GM06990 (cell line): ENCODE measurements at places on chromosomes 6 and 20.

- DNase-seq: no peak
Measured at GRCh38 chr6:83978324-83978734, 55.2 kb upstream of the MRAP2 start.

DNA sequence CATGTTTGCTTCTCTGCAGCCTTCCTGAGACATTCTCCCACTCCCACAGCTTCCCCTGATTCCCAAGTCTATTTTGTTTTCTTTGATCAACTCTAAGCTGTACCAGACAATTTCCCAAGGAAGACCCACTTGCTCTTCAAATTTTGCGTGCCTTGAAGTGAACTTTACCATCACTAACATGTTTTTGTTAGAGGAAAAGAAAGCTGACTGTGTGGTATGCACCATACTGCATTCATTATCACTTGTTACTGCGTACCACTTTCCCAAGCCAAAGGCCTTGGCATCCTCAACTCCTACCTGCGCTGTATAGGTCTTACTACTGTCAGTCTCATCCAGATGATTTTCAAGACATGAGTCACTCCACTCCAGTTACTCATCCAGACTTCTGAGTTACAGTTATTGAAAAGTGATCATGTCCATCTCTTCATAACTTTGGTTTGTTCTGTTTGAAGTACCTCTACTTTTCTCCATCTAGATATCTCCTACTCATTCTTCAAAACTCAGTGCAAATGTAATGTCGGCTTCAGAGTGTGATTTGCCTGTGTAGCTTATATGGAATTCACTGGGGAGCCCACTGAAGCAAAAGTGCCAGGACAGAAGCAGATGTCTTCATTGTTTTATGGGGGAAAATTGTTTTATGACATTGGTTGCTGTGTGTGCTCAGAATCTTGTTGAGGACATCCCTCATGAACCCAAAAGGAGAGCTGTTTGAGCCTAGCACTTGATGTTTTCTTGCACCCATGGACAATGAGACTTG lies 5.2 kb downstream of the RPS12 start:
- no peak for DNase-seq

DNA sequence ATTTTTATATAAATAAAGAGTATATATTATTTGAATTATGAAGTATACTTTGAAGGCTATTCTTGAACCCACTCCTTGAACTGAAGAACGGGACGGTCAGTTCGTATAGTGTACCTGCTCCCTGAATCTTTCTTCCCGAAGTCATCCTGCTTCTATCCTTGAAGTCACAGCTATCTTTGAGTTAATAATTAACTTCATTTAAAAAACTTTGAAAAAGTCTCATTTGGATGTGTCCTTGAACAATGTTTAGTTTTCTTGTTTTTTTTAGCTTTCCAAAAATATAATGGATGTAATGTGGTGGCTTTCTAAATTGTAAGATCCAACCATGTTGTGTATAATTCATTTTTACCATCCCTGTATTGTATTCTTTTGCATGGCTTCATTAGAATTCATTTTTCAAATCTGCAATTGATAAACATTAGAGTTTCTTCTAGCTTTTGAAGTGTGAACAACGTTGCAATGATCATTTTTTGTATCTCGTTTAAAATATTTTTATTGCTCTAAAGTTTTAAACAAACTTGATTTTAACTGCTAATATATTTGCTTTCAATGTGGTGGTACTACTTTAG lies 94.4 kb downstream of the NCOA3 start:
- DNase-seq: no peak

- no peak for DNase-seq
Measured at GRCh38 chr6:25477006-25477590, 174.9 kb upstream of the SCGN start.

- DNase-seq: peak; percentile 9
Measured at GRCh38 chr6:134422426-134423231, 104.7 kb upstream of the SGK1 start.

- DNase-seq: no peak
Measured at GRCh38 chr6:122640366-122640765, 30.2 kb downstream of the PKIB start.

- DNase-seq: peak; percentile 62
Measured at GRCh38 chr6:30810813-30811339, 66.5 kb upstream of the IER3 start.

DNA sequence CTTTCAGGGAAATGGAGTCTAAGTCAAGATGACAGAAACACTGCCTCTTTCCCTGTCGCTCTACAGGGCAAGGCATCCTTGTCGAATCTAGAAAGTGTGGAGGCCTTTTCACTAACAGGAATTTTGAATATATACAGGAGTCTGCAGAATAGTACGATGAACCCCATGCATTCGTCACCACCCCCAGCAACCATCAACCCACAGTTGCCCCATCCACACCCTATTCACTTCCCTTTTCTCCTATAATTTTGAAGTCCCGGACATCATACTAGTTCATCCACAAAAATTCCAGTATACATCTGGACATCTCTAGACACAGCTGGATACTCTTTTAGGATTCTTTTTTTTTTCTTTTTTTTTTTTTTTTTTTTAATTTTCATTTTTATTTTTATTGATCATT lies 80.7 kb upstream of the RIN2 start:
- no peak for DNase-seq

DNA sequence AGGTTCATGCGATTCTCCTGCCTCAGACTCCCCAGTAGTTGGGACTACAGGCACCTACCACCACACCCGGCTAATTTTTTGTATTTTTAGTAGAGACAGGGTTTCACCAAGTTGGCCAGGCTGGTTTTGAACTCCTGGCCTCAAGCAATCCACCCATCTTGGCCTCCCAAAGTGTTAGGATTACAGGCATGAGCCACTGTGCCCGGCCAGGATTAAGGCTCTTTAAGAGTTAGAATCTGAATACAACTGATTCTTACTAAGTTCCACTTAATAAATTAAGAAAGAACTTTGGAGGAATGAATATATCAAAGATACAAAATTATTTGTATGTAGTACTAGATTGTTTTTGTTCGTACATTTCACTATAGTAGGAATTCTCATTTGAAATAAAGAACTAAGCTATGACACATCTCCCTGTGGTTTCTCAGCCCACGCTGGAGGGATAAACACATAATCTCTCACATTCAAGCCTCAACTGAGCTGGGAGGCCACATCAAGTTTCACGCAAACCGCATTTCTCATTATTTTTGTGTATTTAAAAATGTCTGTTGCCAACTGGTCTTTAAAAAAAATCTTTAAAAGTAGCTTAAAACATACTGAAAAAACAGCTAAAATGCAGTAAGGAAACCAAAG lies 34.2 kb downstream of the DTNBP1 start:
- DNase-seq: no peak

DNA sequence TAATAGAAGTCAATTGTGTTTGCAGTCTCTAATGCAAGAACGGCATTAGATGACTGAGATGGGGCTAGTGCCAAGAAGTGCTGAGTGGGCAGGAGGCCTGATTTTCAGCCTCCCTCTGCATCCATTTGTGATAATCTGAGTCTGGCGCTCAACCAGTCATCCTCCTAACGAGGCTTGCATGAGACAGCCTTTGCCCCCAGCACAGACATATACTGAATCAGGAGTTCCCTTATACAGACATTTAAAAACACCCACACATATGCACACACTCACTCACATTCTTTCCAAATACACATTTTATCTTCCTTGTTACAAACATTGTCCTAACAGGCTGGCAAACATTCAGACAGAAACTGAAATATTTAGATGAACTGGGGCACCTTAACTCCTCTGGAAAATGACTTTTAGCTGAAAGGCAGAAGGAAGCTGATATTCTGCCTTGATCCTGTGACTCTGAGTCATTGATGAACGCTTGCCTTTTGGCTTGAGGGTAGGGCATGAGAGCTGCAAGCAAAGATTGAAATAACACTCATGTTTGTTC lies 562.3 kb downstream of the DHX35 start:
- no peak for DNase-seq

DNA sequence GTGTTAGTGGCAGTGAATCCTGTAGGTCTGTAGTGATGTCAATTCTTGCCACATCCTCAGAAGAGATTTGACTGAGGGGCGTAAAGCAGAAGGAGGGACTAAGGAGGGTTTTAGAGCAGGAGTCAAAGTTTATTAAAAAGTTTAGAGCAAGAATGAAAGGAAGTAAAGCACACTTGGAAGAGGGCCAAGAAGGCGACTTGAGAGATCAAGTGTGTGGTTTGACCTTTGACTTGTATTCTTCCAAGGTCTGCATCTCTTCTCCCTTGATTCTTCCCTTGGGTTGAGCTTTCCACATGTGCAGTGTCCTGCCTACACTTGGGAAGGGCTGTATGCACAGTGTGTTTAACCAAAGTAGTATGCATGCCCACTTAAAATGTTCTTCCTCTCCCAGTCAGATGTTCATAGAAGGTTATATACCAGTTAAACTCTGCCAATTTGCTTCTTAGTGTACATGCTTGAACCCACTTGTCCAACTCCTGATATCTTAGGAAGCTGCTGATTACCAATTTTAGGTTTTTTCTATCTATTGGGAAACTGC lies 627.6 kb downstream of the MMUT start:
- no peak for DNase-seq

GRCh38 chr6:157106487-157106886 lies 216.8 kb downstream of the TMEM242 start:
- DNase-seq: no peak

DNA sequence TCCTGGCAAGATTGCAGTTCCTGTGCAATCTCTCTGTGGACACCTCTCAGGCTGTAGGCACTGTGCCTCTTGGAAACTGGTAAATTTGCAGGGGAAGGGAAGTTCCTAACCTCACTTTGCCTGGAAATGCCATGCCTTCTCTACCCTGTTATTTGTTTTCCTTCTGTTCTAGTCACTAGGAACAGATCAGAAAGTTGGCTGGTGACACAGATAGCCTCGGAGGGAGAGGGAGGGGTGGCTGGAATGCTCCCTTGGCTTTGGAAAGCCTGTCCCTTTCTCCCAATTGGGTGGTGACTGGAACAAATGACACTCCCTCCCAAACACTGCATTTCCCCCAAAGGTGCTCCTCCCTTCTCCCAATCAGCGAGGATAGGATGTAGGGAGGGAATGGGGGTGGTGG lies 131.5 kb upstream of the F13A1 start:
- DNase-seq: no peak
